ENCODE measurements at places on chromosomes 3 and 15.
A peak's percentile ranks its signal among the peaks of the same experiment; 100 is the strongest.

GRCh38 chr3:13186435-13186815 is 113.2 kb upstream of the IQSEC1 start:
- DNase-seq = no peak

DNA sequence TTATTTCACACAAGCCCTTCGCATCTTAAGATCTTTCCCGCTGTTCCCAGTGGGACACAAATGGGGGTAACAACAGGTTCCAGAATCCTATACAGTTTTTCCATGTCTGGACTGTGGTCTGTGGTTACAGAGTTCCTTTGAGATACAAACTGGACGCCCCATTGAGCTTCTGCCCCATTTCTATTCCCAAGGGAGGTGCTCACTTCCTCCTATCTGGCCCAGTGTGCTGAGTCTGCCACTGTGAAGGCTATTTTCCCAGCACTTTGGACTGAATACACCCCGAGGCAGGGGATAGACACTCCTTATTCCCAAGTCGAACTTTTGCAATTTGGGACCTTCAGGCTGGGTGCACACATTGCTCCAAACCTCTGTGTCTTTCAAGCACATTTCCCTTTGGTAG is 44.0 kb downstream of the MESD start:
- no peak for DNase-seq

- DNase-seq = no peak
These were observed 231.2 kb upstream of the ADAMTS9 start for GRCh38 chr3:64918989-64919388.

GRCh38 chr3:133930341-133930933 is 34.8 kb upstream of the RAB6B start:
- DNase-seq = peak; percentile 80

DNA sequence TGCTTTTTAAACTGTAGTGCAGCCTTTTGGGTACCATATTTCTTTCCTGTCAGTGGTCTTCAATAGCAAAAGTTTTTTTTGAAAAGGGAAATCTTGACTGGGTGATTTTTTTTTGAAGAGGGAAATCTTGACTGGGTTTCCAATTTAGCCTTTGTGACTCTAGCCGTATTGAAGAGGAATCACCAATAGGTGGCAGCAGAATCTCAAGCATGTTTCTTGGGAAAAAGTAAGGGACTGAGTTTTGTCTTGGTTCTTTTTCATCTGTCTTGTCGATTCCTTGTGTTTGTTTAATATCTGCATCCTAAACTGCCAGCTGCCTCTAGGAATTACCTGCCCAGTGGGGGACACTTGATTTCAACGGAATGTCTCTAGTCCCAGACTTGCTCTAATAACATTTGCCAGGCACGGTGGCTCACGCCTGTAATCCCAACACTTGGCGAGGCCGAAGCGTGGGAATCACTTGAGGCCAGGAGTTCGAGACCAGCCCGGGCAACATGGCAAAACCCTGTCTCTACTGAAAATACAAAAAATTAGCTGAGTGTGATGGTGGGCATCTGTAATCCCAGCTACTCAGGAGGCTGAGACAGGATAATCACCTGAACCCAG is 89.2 kb downstream of the RBPMS2 start:
- peak; percentile 45 for DNase-seq

DNA sequence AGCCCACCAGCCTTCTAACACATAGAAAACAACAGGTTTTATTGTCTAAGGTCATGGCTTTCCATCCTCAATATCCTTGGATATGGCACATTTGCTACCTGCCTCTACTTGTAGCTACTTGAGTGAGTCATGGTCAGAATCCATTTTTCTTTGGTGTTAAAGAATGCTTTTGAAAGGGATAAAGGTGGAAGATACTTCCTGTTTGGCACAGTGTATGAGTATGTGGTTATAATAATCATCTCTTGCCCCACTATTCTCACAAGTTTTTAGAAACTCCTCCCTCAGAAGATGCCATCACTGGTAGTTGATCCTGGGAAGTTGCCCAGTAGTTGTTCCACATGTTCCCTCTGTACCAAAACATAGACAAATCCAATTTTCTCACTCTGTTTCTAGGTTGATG is 508.6 kb upstream of the IL12A start:
- no peak for DNase-seq

DNA sequence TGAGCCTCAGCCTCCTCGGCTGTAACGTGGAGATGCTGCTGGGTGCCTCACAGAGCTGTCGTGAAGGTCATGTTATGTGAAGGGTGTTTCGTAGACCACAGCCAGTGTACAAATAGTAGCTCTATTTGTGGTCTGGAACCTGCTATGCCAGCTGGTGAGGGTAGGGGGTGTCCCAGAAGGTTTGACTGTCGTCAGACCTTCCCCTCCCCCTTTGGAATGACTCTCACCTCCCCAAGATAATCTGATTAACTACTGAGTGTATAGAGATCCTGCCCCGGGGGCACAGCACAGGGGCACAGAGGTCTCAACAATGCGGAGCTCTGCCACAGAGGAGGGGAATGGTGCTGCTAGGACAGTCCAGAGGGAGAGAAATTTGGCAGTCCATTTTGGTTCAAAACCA is 20.5 kb downstream of the FGD5 start:
- no peak for DNase-seq

GRCh38 chr3:23343509-23343908 is 140.4 kb downstream of the UBE2E2 start:
- no peak for DNase-seq

DNA sequence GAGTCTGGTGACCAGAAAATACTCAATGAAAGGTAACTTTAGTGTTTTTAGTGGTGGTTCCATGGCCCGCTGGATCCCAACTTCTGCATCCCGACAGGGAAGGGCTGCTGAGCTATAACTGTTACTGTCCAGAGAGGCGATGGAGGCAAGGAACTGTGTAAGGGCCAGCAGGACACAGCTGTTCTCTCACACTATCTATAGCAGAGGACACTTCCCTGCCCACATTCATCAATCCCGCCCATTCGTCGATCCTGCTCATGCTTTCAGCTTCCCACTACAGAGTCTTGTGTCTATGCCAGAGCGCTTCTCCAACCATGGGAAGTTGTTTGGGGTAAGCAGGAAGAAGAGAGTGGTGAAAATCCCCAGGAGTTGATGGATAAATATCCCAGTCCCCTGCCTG is 8.4 kb downstream of the COLQ start:
- DNase-seq = no peak

- no peak for DNase-seq
These were observed 211.3 kb downstream of the TIGIT start for GRCh38 chr3:114504941-114505628.
